ENCODE measurements at places on chromosomes 11 and 22.

DNA sequence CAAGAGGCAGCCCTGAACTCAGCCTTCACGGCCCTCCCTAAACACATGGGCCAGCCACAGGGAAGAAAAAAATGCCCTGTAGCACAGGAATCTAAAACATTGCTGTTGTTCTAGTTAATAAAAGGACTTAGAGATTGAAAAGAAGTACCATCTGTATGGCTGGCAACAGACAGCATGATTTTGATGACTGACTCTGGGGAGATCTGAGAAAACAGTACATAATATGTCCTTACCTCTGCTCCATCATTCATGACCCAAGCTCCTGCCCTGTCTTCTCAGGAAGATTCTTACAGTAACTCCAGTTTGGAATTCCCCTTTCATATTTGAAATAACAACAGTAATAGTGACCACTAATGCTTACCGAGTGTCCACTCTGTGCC, 244.2 kb downstream of the ETS1 start:
- no peak overlapping the region for H3K27ac ChIP-seq
- no peak for DNase-seq
- no peaks in the 10 kb centered on the region for H3K36me3 ChIP-seq

DNA sequence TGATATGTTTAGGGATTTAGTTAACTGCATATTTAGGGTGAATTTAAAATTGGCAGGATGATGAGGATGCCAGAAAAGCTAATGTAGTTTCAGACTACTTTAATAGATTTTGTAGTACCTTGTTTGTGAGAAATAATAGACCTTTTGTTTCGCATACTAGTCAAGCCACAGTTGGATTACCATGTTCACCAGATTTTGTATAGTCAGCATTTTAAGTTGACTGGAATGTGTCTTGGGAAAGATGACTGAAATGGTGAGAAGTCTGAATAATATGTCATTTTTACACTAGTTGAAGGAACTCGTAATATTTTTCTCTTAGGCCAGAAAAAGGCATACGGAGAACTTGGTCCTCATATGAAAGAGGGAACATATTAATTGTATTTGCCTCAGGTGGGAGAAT, 23.4 kb downstream of the ATM start:
- peaks cover 25% of the 10 kb centered on the region for H3K36me3 ChIP-seq
- DNase-seq, result no peak
- no peaks in the 10 kb centered on the region for H3K4me1 ChIP-seq
- H3K27ac ChIP-seq, result no peak overlapping the region
- H3K27me3 ChIP-seq, result no peaks in the 10 kb centered on the region

GRCh38 chr11:126352163-126352562, 3.3 kb upstream of the ST3GAL4 start:
- H3K36me3 ChIP-seq, result peaks cover 5% of the 10 kb centered on the region
- H3K4me1 ChIP-seq, result peaks cover 49% of the 10 kb centered on the region
- no peak for DNase-seq
- H3K27ac ChIP-seq, result no peak overlapping the region
- no peaks in the 10 kb centered on the region for H3K27me3 ChIP-seq

DNA sequence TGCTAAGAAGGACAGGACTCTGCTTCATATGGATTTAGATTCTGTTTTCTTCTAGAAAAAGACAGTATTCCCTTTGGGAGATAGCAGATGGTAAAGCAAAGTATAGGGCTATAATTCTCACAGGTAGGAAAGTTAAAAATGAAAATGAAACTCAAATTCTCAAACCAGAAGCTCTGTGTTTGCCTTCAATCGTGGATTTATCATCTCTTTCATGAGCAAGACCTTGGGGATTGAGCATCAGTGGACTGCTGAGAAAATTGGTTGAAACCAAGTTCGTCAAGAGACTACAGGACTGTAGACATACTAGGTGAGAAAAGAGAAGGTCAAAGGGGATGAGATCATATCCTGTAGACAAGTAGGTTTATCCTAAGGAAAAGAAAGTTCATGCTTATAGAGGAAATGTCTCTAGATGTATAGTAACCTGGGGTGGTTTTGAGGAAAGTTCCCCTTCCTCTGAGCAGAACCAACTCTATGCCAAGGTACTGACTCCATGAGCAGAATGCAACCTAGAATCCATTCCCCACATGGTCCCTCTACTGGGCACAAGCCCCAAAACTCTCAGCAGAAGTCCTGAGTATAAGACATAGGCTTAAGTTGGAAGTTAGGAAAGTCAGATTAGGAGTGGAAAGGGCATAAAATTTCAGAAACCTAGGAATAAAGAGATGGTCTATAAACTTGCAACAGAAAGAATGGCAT, 46.5 kb downstream of the SLC5A12 start:
- no peak overlapping the region for H3K4me3 ChIP-seq
- DNase-seq, result no peak
- no peak overlapping the region for H3K27ac ChIP-seq

DNA sequence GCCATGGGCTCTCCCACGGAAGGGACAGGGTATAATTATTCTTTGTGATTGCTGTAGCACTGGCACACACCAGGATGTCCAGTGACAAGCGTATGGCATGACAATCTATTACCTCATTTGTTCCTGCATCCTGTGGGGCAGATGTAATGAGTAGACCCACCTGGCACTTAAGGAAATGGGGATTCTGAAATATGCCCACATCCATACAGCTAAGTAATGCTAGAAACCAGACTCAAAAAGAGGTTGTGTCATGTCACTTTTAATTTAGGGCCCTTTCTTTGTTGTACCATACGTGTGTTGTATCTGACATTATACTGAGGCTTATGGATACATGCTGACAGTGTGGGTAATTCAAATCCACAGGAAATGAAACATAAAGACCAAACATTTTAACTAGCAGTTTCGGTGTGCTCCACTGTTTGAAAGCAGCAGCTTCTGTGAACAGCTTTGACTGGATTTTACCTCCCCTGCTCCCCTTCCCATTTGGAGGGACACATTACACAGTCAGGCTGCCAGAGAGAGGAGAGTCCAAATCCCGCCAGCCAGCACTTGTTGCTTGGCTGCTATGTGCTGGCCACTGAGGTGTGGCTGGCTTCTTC, 21.2 kb downstream of the GRAMD1B start:
- no peak overlapping the region for H3K27ac ChIP-seq
- no peak for DNase-seq
- no peak overlapping the region for H3K4me3 ChIP-seq

DNA sequence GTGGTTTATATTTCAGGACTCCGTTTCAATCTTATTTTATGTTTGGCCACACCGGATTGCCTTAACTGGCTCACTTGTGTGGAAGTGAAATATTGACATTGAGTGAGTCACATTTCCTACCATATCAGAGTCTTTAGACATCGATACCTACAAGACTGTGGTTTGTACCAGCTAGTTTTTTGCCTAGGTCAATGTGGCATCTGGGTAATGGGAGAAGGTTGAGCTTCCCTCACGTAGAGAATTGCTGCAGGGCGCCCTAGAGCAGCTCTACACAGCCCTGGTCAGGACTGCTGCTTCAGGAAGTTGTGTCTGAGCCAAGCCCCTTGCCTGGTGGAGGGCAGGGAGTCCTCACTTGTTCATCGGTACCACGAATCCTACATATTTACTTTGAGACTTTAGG, 1.6 kb downstream of the GRAMD1B start:
- peaks cover 28% of the 10 kb centered on the region for H3K27me3 ChIP-seq
- DNase-seq, result no peak
- peak overlapping the region; percentile 85 for H3K4me3 ChIP-seq
- H3K4me1 ChIP-seq, result peaks cover 8% of the 10 kb centered on the region

DNA sequence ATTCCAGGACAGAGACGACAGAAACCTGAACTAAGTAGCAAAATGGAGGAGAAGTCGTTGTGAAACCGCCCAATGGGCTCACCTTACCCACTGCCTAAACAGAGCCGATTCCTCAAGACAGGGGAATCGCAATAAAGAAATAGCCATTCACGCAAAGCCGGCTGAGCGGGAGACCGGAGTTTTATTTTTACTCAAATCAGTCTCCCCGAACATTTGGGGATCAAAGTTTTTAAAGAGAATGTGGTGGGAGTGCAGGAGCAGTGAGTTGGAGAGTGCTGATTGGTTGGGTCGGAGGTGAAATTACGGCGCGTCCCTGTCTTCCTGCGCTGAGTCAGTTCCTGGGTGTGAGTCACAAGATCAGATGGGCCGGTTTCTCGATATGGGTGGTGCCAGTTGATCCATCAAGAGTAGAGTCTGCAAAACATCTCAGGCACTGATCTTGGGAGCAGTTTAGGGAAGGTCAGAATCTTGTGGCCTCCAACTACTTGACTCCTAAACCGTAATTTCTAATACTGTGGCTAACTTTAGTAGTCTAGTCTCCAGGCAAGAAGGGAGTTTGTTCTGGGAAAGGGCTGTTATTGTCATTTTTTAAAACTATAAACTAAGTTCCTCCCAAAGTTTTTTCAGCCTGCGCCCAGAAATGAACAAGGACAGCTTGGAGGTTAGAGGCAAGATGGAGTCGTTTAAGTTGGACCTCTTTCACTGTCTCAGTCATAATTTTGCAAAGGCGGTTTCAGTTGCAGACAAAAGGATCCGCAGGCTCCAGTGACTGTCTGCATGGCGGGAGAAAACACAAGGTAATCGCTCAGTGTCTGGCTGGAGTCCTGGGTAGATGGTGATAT, 34.1 kb downstream of the OR4D9 start:
- peaks cover 14% of the 10 kb centered on the region for H3K4me1 ChIP-seq
- H3K4me3 ChIP-seq, result no peak overlapping the region
- no peaks in the 10 kb centered on the region for H3K36me3 ChIP-seq
- H3K27me3 ChIP-seq, result no peaks in the 10 kb centered on the region

DNA sequence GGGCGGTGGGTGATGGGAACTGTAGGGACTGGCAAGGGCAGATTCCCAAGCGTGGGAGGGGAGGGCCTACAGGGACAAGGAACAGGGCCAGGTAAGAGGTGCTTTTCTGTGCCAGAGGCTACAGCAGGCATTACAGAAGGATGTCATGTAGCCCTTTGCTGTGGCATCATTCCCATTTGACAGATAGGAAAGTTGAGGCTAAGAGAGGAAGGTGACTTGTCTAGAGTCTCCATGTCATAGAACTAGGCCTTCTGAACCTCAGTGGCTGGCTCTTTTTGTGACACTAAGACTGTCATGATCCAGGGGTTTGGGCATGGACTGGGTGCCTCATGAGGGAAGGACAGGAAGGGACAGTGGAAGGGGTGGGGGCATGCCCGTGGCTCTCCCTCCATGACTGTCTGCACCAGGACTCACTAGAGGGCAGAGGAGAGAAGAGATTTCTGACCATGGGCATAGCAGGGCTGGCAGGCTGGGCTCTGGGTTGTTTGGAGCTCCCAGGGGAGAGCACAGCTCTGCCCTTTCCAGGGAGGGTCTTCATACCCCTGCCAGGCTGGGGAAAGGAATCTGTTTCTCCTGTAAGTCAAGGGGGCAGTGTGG, 3.2 kb downstream of the MMP11 start:
- peak overlapping the region; percentile 46 for H3K4me3 ChIP-seq
- H3K4me1 ChIP-seq, result peaks cover 43% of the 10 kb centered on the region
- peaks cover 3% of the 10 kb centered on the region for H3K36me3 ChIP-seq
- no peak for DNase-seq

GRCh38 chr11:74011360-74012073, 2.6 kb upstream of the UCP3 start:
- DNase-seq, result no peak
- H3K27ac ChIP-seq, result no peak overlapping the region
- H3K4me1 ChIP-seq, result peaks cover 22% of the 10 kb centered on the region
- H3K27me3 ChIP-seq, result no peaks in the 10 kb centered on the region

- no peak overlapping the region for H3K4me3 ChIP-seq
- H3K36me3 ChIP-seq, result no peaks in the 10 kb centered on the region
- no peaks in the 10 kb centered on the region for H3K4me1 ChIP-seq
- DNase-seq, result no peak
These were observed 363.7 kb upstream of the ISX start for GRCh38 chr22:34702279-34702678.

DNA sequence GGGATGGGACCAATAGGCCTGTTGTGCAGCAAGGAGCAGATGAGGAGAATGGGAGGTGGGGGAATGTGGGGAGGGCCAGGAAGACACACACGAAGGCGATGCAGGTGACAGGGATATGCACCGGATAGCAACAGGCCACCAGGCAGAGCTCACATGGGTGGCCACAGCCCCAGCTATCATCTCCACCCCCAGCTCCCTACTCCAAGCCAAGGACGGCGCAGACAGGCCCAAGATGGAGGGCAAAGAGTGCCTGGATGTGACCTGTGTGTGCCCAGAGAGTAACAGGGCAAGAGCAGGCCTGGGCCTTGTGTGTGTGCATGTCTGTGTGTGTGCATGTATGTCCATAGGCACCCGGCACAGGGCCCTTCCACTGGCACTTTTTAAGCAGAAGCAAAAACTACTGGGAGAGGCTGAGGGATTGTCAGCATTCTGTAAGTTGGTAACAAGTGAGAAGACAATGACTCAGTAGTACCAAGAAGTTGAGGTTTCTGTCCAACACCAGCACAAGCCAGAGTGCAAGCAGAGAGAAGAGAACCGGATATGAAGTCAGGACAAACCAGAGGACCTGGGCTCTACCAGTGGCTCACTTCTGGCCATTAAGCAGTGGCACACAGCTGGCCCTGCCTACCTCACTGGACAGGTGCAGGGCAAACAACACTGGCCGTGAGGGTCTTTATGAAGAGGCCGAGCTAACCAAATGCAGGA, 36.4 kb downstream of the NRXN2 start:
- H3K4me3 ChIP-seq, result no peak overlapping the region
- no peak overlapping the region for H3K27ac ChIP-seq
- DNase-seq, result no peak
- peaks cover 54% of the 10 kb centered on the region for H3K27me3 ChIP-seq

DNA sequence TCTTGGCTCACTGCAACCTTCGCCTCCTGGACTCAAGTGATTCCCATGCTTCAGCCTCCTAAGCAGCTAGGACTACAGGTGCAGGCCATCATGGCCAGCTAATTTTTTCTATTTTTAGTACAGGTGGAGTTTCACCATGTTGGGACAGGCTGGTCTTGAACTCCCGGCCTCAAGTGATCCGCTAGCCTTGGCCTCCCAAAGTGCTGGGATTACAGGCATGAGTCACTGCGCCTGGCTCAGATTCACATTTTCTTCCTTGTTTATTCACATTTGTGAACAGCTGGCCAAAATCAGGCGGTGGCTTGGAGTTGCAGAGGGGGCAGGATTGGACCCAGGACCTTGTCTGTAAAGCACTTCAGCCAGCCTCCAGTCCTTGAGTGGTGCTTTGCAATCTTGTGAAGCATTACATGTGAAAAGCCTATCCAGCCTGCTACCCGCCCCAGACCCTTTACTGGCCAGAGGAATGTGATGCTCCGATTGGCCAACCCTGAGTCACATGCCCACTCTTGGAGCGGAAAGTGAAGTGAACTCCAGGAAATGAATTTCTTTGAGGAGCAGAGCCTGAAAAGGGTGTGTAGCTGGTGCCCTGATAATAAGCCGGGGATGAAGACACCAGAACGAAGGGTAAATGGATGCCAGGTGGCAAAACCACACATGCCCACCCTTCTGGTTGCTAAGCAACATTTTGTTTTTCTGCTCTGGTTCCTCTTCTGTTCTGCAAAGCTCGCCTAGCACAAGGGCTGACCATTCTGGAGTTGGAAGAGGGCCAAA, 62.6 kb upstream of the PTPRJ start:
- peaks cover 47% of the 10 kb centered on the region for H3K4me1 ChIP-seq
- no peaks in the 10 kb centered on the region for H3K36me3 ChIP-seq
- peak overlapping the region; percentile 13 for H3K4me3 ChIP-seq
- H3K27ac ChIP-seq, result peak overlapping the region; percentile 83
- DNase-seq, result peak; percentile 35

GRCh38 chr22:19397734-19398104, 33.8 kb downstream of the HIRA start:
- H3K27ac ChIP-seq, result no peak overlapping the region
- H3K4me1 ChIP-seq, result no peaks in the 10 kb centered on the region
- no peak for DNase-seq
- no peak overlapping the region for H3K4me3 ChIP-seq

Data from mesothelial cell of epicardium (in vitro differentiated cells).